ENCODE measurements at places on chromosomes 3 and 15. TPM values are rescaled to one million over a fixed set of nuclear protein-coding genes. Genes with fewer than 3 reads are reported as not detected.

DNA sequence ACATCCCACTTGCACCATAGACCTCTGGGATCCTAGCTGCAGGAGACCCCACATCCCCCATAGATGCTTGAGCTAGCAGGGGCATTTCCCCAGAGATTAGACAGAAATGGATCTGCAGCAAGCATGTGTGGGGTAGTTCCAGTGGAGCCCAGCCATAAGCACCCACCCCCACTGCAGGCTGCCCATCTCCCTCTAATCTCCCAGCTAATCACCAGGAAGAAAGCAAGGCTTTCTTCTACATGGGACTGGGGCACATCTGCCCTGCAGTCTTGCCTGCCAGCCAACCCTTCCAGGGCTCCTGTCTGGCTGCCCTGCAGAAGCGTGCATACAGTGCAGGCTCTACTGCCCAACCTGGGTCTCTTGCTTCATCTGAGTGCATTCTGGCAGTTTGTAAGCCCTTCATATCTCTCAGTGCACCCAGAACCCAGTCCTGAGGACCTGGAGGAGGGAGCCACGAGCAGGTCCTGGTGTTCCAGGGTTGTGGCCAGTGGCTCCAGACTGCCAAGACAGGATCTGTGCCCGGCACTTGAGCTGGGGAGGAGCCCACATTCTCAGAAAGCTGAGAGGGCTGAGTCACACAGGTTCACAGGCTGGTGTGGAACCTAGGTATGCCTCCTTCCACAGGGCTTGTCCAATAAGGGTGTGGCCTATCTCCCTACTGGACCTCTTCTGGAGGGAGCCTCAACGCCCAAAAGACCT, 49.9 kb upstream of the IGSF11 start:
- no peak for DNase-seq

DNA sequence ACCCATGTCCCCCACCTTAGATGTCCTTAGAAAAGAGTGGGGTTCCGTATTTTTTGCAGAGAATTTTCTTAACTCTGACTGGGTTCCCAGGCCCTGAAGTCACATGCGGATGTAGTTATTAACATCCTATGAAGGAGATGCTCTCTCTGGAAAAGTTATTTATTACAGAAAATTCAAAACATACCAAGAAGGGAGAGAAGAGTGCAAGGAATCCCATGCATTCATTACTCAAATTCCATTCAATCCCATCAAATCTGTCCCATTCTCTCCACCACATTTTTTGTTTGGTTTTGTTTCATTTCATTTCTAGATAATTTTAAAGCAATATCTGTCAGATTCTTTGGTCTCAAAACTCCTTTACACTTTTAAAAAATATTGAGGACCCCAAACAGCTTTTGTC, 34.3 kb upstream of the ANKRD34C start:
- no peak for DNase-seq

- no peak for DNase-seq
These were observed 51.6 kb downstream of the RAB11A start for GRCh38 chr15:65920825-65921309.

DNA sequence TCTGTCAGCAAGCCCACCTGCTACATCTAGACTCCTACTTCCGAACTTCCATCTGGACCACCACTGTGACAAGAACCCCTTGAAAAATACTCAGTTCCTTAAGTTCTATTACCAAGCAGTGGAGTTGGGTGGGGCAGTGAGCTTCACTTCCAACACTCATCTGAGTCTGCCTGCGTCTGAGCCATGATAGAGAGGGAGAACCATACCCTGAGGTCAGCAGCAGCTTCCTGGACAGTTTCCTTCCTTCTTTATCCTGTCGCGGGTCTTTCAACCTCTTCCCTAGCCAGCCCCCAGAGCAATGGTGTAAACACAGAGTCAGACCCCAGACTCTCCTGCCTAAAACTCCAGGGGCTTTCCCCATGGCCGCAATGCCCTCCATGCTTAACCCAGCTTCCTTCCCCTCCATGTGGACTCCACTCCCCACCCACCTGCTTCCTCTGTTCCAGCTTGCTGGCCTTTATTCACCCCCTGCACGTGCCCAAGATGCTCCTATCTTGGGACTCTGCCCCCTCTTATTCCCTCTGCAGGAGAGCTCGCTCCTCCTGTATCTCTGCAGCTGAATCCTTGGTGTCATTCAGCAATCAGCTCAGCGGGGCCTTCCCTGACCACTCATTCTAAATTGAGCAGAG, 211.2 kb downstream of the SHQ1 start:
- DNase-seq = no peak

DNA sequence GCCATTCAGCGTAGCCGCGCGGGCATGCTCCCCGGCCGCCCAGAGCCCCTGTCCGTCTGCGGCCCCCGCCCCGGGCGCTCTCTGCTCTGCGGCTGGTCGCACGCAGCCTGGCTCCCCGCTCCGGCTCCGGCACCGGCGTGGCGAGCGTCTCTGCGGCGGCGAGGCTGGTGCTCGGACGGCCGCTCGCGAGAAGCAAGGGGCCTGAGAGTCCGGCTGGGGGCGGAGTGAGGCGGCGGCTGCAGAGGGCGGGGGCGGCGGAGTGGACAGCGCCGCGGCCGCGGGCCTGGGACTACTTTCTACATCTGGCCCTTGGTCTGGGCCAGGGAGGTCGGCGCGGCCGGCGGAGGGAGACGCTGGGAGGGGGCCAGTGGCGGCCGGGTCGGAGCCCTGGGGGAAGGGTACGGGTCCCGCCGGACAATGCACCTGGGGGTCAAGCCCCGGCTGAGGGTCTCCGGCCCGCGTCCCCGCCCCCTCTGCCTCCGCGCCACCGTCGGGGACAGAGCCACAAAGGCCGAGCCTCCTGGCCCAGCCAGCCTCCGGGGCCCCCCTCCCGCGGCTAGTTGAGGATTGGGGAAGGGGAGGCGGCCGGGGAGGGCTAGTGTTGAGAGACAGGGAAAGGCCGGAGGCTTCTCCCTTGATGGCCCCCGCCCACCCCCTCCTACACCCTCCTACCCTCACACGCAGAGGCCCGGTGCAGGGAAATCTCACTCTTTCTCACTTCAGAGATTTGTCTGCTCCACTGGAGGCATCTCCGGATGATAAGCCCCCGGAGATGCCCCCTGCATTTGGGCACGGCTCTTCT, at the start of gene PRTG:
Gene PRTG, minus strand, starts transcription at position 226 of the 802 bp plus-strand sequence. Its CDS starts 221 bp downstream, at position 5.
- peak; percentile 87 for DNase-seq

GRCh38 chr3:113166719-113167492, 44.5 kb upstream of the BOC start:
- peak; percentile 59 for DNase-seq

Gene RBP2
- not detected for total RNA-seq
